ENCODE measurements at places on chromosomes 2 and 18.

- no peak for DNase-seq
Measured at GRCh38 chr2:152715112-152715511, 2.1 kb downstream of the PRPF40A start.

- no peak for DNase-seq
Measured at GRCh38 chr2:241894056-241894641, 24.6 kb downstream of the RTP5 start.

- DNase-seq, result peak; percentile 20
Measured at GRCh38 chr2:85132834-85133637, at the start of gene TCF7L1. Gene TCF7L1 (plus strand): TSS chr2:85133392. CDS start chr2:85133685, 293 bp downstream.

DNA sequence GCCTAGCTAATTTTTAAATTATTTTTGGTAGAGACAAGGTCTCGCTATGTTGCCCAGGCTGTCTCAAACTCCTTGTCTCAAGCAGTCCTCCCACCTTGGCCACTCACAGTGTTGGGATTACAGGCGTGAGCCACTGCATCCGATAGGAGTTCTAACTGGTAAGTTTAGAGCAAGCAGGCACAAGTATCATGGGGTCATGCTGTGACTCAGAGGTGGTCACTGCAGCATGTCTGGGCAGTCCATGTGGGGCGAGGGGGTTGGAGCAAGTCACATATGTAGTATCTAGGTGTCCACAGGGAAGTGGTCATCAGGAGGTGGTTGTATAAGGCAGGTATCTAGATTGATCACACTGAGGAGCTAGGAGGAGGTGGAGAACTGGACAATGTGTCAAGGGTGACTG is 22.7 kb upstream of the STARD7 start:
- DNase-seq, result no peak

DNA sequence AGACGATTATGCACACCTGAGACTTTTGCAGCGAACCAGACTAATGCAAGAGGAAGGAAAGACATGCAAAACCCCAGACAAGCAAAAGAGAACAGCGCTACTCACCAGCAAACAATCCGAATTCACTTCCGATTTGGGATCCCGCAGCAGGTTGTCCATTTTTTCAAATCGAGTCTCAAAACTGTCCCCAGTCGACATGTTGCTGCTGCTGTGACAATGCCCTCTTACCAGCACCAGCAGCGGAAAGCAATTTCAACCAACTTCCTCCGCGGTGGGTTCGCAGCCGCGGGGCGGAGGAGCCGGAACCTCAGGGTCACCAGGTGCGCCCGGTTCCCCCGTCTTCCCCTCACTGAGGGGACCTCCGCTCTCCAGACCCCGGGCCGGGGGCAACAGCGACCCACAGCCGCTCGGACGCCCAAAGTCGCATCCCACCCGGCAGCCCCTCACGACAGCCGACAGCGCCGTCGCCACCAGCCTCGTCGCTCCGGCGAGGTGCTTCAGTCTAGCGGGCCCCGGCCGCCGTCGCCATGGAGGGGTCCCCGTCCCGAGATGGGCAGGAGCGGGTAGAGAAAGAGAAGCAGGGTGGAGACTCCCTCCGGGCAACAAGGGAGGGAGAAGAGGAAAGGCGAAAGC is 784 bp downstream of the ROCK1 start:
- DNase-seq, result peak; percentile 76

DNA sequence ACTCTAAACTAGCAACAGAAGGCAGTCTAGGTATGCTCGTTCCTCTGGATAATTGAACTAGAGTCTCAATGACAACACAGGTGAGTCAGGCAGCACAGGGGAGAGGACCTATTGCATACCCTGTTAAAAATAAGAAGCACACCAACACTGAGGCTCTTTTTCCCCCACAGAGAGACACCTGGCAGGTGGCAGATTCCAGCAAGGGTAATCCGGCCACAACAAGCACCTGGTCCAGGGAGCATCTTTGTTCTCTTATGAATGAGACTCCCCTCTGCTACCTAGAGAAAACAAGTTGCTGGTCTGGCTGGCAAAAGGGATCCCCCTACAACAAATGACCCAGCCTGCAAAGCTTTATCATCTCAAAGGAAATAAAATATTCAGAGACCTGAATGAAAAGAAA is 508.9 kb upstream of the POU3F3 start:
- DNase-seq, result no peak

DNA sequence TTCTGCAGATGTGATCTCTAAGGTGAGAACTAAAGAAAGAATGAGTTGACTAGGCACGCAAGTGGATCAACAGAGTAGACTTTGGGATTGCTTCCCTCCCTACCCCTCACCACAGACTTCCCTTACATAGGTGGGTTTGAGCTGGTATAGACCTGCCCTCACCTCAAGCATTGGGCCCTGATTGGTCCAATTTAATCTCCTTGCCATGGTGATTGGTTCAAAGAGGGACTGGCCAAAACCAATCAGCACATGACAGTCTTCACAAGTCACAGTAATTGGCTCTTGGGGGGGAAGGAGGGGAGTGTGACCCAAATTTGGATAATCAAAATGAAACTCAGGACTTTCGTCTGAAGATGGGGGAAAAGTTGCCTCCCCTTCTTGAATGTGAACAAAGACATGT is 36.6 kb upstream of the LNPK start:
- DNase-seq, result no peak

DNA sequence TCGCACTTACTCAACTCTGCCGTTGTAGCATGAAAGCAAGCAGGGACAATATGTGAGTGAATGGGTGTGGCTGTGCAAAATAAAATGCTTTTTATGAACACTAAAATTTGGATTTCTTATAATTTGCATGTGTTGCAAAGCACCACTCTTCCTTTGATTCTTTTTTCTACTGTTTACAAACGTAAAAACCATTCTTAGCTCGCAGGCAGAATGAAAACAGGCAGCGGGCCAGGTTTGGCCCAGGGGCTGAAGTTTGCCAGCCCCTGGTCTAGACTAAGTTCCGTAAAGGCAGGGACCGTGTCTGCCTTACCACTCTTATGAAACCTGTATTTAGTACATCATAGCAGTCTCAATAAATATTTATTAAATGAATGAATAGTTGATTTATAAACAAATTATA is 83.7 kb upstream of the SPATS2L start:
- DNase-seq, result no peak

DNA sequence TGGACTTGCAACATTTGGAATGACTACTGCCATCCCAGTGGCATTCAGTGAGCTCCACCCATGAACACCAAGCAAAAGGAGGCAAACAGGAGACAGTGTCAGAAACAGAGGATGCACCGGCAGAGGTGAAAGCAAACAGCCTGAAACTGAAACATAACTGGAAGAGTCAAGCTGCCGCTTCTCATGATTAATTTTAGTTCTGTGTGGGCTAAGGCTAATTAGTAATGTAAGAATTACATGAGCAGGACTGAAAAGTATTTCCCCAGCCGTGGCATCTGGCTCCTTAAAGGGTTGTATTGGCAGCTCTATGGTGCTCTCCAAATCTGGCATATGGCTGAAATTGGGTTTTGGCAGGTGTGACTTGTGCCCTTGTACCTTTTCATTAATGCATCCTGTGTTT is 1108.1 kb downstream of the TSN start:
- DNase-seq, result no peak

DNA sequence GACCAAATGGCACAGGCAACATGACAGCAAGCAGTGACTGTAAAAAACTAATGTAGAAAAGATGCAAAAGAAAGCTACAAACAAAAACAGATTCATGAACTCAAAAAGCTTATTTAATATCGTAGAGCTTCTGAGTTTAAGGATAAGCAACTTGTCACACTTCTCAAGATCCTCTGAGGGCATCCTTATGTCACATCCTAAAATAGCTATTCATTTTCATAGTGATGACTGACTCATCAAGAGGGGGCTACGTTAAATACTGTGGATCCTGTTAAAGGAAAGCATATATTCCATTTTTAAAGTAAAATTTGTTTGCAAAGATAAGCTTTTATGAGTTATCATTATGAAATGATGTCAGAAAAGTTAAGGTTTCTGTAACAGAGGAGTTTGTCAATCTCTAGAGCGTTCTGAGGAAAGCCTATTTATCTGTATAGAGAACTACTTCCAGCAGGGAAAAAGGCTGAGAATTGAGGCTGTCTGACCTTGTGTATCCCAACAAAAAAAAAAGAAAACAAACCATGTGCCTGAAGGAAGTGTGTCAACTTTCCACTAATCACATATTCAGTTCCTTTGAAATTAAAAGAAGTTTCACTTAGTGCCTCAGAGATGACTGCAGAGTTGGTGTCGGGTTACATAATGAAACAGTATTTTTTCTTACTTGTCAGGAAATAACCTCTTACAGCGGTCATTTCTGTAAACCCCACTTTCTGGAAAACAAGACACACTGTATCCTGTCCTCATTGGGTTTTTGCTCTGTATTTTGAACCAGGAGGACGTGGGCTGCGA is 115.5 kb downstream of the ESCO1 start:
- DNase-seq, result no peak

DNA sequence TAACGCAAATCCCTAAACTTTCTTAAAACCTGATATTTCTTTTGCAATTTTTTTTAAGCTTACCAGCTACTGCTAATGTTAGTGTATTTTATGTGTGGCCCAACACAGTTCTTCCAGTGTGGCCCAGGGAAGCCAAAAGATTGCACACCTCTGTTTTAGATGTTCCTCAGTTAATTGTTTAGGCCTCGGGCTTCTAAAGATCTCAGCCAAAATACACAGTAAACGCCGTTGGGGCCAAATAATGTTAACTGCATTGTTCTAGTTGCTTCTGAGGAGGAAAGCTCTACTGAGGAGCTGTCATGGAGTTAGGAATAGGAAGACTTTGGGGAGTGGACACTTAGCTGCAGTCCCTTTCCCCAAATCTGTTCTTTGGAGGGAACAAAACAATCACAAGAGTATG is 2.0 kb downstream of the HSPE1 start:
- DNase-seq, result no peak

DNA sequence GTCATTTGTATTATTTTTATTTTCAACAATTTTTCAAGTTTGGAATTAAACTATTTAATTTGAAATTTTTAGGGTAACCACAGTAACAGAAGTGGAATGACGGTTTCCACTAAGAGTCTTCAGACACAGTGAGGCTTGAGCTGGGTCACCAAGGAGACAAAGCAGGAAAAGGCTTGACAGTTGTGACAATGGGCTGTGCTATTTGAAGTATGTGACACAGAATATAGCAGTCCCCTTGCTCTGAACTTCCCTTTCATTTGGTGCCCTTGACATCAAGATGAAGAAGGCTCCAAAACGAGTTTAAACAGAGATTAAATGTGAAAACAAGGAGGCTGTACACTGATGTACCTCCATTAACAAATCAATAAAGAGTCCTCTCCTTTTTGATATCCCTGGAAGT is 265.4 kb upstream of the DLGAP1 start:
- DNase-seq, result no peak

- no peak for DNase-seq
Measured at GRCh38 chr18:10404168-10404567, 50.3 kb upstream of the APCDD1 start.

GRCh38 chr18:9704233-9705118 is 3.6 kb upstream of the RAB31 start:
- no peak for DNase-seq

DNA sequence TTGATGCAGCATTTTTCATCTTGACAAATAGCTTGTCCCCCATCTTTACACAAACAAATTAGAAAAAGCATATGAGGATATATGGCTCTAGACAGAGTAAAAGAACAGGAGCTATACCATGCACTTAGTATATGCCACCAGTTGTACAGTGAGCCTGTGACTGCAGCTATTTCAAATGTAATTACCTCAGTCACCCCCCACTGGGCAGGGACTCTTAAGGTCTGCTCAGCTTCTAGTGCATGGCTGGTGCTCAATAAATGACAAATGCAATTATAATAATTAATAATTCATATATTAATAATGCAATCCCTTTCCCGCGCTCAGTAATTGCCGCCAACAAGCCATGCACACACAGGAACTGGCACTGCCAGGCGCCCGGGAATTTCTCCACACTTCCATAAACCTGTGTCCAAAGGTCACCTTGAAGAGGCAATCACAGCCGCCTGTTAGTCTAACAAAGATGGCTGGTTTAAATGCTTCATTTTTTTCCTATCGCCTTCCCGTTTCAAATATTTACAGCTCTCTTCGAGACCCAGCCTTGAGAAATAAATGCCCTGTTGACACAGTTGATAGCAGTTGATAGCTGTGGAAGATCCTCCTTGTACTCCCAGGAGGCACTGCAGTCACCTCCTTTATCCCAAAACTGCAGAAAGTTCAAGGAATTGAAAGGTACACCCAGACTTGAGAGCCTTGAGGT is 156.6 kb downstream of the INO80D start:
- DNase-seq, result no peak

DNA sequence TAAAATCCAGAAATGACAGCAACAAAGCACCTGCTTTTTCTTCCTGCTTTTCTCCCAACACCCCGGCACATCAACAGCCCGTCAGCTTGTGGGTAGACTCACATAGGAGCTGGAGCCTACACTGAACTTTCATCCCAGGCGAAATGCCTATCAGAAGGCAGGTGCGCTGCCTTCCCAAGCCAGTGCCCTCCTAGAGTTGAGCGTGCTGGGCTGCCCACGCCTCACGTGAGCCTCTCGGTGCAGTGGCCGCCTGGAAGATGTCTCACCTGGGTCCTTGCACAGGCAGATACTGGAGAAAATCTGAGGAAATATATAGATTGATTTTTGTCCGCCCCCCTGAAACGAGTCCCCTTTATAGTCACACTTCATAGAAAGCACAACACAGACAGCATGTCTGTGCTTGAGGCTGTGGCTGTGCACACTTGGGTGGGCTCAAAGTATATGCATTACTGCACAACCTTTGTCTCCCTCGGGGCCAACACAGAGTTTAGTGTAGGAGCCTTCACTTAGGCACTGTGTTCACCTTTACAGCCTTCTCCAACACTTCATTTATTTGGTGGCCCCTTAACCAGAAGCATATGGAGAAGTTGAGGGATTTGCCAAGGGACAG is 112.5 kb downstream of the SMAD7 start:
- no peak for DNase-seq

DNA sequence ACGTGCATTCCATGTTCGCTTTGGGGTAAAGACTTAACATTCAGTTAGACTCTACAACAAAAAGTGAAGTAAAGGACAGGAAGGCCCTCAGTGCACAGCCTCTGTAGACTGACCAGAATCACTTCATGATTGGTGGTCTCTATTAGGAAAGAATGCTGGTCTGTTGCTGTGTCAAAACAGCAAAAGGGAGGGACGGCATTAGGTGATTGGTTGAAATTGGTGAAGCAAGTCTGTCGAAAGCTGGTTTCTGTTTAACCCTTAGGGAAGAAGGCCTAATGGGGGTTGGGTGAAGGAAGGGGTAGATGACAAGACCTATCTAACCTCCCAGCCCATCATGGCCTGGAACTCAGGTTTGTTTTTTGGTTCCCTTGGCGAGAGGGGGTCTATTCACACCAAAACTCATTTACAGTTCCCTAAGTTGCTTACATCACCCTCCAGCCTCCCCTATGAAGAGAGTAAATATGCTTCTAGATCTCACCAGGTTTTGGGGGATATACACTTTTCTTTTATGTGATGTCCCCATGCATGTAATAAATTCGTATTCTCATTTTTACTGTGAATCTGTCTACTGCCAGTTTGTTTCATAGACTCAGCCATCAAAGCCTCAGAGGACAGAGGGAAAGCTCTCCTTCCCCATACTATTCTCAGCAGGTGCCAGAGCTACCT is 65.6 kb downstream of the TMEM17 start:
- DNase-seq, result no peak

GRCh38 chr2:3654531-3655225 is 3.3 kb upstream of the ALLC start:
- DNase-seq, result no peak

GRCh38 chr2:102101097-102101848 is 41.3 kb upstream of the IL1R1 start:
- DNase-seq, result no peak

Measured in CD4-positive, alpha-beta T cell treated with Interleukin-17A for 1 hour (primary cell).